ENCODE measurements at places on chromosomes 5 and 9. TPM values are rescaled to one million over a fixed set of nuclear protein-coding genes. Genes with fewer than 3 reads are reported as not detected.
A peak's percentile ranks its signal among the peaks of the same experiment; 100 is the strongest.

GRCh38 chr5:82314964-82315758, 37.0 kb upstream of the RPS23 start:
- H3K27me3 ChIP-seq, result no peaks in the 10 kb centered on the region
- no peak overlapping the region for H3K27ac ChIP-seq
- no peak overlapping the region for H3K4me3 ChIP-seq
- no peaks in the 10 kb centered on the region for H3K36me3 ChIP-seq
- no peaks in the 10 kb centered on the region for H3K4me1 ChIP-seq

DNA sequence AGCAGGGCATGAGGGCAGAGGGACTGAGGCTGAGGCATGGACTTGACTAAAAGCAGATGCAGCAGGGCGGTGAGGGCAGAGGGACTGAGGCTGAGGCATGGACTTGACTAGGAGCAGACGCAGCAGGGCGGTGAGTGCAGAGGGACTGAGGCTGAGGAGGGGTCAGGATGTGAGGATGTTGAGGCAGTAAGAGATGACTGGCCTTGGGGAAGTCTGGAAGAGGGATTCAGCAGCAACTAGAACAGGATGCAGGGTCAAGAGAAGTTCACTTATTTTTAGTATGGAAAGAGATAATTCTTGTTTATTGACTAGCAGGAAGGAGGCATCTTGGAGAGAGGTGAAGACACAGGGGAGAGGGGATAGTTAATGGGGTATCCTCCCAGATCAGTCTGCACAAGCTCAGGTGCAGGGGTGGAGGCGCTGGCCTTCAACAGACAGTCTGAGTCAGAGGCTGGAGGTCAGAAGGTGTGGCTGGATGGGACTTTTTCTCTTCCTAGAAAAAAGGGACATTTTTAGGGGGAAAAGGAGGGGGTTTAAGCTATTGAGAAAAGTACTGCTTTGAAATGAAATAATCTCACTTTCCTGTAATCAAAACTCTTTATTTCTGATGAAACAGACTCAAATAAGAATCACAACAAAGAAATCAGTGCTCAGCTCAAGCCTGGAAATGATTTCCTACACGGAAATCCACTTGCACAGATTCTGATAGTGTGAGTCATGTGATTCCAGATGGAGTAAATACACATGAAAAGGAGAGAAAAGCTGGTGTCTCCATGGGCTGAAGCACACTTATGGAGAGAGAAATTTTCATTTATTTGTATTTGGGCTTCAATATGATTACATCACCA, 130.9 kb downstream of the PALM2AKAP2 start:
- DNase-seq, result no peak
- no peaks in the 10 kb centered on the region for H3K27me3 ChIP-seq
- no peaks in the 10 kb centered on the region for H3K4me1 ChIP-seq
- no peaks in the 10 kb centered on the region for H3K36me3 ChIP-seq
- no peak overlapping the region for H3K4me3 ChIP-seq

- no peaks in the 10 kb centered on the region for H3K36me3 ChIP-seq
- no peak overlapping the region for H3K4me3 ChIP-seq
- H3K27me3 ChIP-seq, result no peaks in the 10 kb centered on the region
- no peak overlapping the region for H3K27ac ChIP-seq
- no peaks in the 10 kb centered on the region for H3K4me1 ChIP-seq
Measured at GRCh38 chr5:81314581-81314980, 13.2 kb downstream of the ZCCHC9 start.

DNA sequence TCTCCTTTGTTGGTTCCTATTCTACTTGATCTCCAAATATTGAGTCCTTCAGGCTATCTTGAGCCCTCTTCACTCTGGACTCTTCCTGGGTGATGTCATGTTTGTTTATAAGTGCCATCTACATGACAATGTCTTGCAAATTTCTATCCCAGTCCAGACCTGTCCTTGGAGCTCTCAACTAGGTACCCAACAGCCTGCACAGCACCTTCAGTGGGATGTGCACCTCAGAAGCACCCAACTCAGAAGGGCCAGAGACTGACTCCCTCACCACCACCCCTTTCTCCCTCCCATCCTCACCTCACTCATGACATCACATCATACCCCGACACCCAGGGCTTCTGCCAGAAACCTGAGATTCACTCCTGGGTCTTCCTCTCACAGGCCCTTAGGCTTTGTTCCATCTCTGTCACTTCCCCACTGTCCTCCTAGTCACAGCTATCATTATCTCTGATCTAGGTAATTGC, 14.4 kb downstream of the TXN start:
- H3K36me3 ChIP-seq, result no peaks in the 10 kb centered on the region
- no peak overlapping the region for H3K4me3 ChIP-seq
- no peak for DNase-seq
- no peaks in the 10 kb centered on the region for H3K27me3 ChIP-seq
- no peaks in the 10 kb centered on the region for H3K4me1 ChIP-seq

- DNase-seq, result no peak
- no peaks in the 10 kb centered on the region for H3K4me1 ChIP-seq
- no peaks in the 10 kb centered on the region for H3K27me3 ChIP-seq
- peak overlapping the region; percentile 75 for H3K27ac ChIP-seq
- no peaks in the 10 kb centered on the region for H3K36me3 ChIP-seq
Measured at GRCh38 chr5:142862594-142862993, 92.4 kb downstream of the ARHGAP26 start.

- H3K4me1 ChIP-seq, result no peaks in the 10 kb centered on the region
- DNase-seq, result no peak
- no peaks in the 10 kb centered on the region for H3K27me3 ChIP-seq
- no peak overlapping the region for H3K27ac ChIP-seq
Measured at GRCh38 chr9:111691672-111692329, 30.4 kb downstream of the GNG10 start.

GRCh38 chr5:175796536-175797499, 74.6 kb upstream of the CPLX2 start:
- no peaks in the 10 kb centered on the region for H3K36me3 ChIP-seq
- peak; percentile 38 for DNase-seq
- no peaks in the 10 kb centered on the region for H3K4me1 ChIP-seq
- no peak overlapping the region for H3K4me3 ChIP-seq

GRCh38 chr5:68447136-68447929, 231.8 kb downstream of the PIK3R1 start:
- no peak overlapping the region for H3K4me3 ChIP-seq
- no peaks in the 10 kb centered on the region for H3K36me3 ChIP-seq
- H3K27ac ChIP-seq, result no peak overlapping the region
- H3K4me1 ChIP-seq, result no peaks in the 10 kb centered on the region
- H3K27me3 ChIP-seq, result no peaks in the 10 kb centered on the region

DNA sequence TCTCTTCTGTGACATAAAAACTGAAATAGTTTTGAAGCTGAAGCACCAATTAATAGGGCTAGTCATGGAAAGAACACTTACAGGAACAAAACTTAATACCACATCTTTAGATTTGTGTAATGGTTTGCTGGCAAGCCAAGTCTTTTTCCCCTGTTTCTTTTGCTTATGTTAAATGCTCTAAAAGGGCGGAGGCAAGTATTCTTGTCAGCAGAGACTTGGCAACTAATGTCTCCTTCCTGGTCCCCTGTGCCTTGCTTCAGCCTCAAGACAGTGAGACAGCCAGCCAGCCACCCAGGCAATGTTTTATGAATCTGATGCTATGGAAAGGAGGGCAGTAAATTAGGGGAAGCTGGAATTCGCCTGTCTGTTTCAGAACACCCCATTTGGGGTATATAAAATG, 45.7 kb downstream of the PRRC1 start:
- no peak overlapping the region for H3K4me3 ChIP-seq
- no peak for DNase-seq
- H3K27me3 ChIP-seq, result no peaks in the 10 kb centered on the region
- H3K36me3 ChIP-seq, result no peaks in the 10 kb centered on the region

- H3K4me3 ChIP-seq, result peak within 1 kb of the TSS; percentile 92
- H3K27ac ChIP-seq, result peak within 1 kb of the TSS; percentile 96
- H3K27me3 ChIP-seq, result no peaks in the 10 kb centered on the region
- peak; percentile 89 for DNase-seq
- peaks cover 22% of the 10 kb centered on the region for H3K4me1 ChIP-seq
Measured at GRCh38 chr5:181243564-181244343, at the start of gene RACK1. Gene RACK1, minus strand, starts transcription at chr5:181243906. Its CDS starts 106 bp downstream, at chr5:181243800.

DNA sequence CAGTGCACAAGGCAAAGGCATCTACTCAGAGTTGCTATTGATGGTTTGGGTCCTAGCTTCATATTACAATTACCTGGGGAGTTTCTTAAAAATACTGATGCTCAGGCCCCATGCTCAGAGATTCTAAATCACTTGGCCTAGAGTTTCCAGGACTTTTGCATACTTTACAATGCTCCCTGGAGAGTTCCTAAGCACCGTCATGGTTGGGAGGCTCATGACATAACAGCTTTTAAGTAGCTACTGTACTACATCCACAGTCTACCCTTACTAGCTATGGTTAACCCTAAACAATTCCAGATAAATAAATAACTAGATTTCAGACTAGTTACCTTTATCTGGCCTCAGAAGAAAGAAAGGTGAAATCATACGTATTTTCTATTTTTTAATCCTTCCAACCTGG, 414.4 kb downstream of the PDE4D start:
- DNase-seq, result no peak
- no peaks in the 10 kb centered on the region for H3K27me3 ChIP-seq
- no peak overlapping the region for H3K27ac ChIP-seq
- no peak overlapping the region for H3K4me3 ChIP-seq
- no peaks in the 10 kb centered on the region for H3K4me1 ChIP-seq

- no peak overlapping the region for H3K27ac ChIP-seq
- no peaks in the 10 kb centered on the region for H3K36me3 ChIP-seq
- no peak overlapping the region for H3K4me3 ChIP-seq
- no peaks in the 10 kb centered on the region for H3K4me1 ChIP-seq
- no peak for DNase-seq
Measured at GRCh38 chr9:88818495-88819201, 172.6 kb upstream of the S1PR3 start.

DNA sequence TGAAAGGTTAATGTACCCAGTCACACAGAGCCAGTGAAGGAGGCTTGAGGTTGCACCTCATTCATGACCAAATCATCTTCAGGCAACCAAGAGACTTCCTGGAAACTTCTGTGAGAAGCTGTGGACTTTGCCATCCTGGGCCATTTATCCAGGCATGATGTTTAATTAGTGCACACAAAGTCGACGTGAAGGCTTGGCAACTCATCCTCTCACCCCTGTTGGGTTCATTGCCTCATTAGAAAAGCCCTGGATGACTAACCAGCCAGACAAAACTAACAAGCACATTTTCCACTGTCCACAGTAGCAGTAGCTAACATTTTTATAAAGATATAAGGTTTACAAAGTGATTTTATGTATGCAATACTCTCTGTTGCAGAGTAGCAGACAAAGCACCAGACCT, 65.7 kb upstream of the ZNF462 start:
- H3K4me3 ChIP-seq, result no peak overlapping the region
- no peaks in the 10 kb centered on the region for H3K36me3 ChIP-seq
- H3K27me3 ChIP-seq, result no peaks in the 10 kb centered on the region
- no peak overlapping the region for H3K27ac ChIP-seq
- DNase-seq, result no peak

- no peaks in the 10 kb centered on the region for H3K4me1 ChIP-seq
- H3K36me3 ChIP-seq, result no peaks in the 10 kb centered on the region
Measured at GRCh38 chr9:23117616-23118015, 671.0 kb downstream of the DMRTA1 start.

DNA sequence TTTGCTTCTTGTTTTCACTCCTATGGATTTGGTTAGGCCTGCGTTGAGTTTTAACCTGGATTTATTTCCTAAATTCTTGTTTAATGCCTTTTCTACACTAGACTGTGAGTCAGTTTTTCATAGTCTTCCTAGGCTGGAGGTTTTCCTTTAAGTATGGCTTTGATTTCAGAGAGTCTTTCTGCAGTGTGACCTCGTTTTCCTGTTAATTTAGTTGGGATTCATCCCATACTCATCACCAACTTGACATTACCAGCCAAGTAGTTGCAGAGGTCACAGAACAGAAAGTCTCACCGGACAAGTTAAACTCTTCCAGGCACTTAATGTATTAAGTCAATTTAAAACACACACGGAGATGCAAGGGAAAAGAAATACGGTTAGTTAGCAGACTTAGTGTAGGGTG, 29.7 kb upstream of the AUH start:
- no peaks in the 10 kb centered on the region for H3K4me1 ChIP-seq
- no peak overlapping the region for H3K4me3 ChIP-seq
- H3K27me3 ChIP-seq, result no peaks in the 10 kb centered on the region
- H3K27ac ChIP-seq, result no peak overlapping the region
- DNase-seq, result no peak

RNF208 gene
- not detected for total RNA-seq

PCDHA4 gene
- total RNA-seq, result 0.88 TPM
